Aorta (tissue), 5 donors: ENCODE measurements at places on chromosomes 6 and 20. TPM values are rescaled to one million over a fixed set of nuclear protein-coding genes. Genes with fewer than 3 reads are reported as not detected.

Gene GSTA3
- polyA plus RNA-seq: not detected

Gene EYA2
- polyA plus RNA-seq: 1.2 TPM

Gene DEFB124
- not detected for polyA plus RNA-seq

Gene RNF217
- 5.0 TPM for polyA plus RNA-seq

Gene MARCKS
- polyA plus RNA-seq: 7.7 TPM

Gene EXOC2
- polyA plus RNA-seq: 3.4 TPM

Gene MYLK2
- 8.1 TPM for polyA plus RNA-seq
